Fibroblast of skin of left quadriceps (primary cell): ENCODE measurements at places on chromosomes 4 and X.
A peak's percentile ranks its signal among the peaks of the same experiment; 100 is the strongest.

DNA sequence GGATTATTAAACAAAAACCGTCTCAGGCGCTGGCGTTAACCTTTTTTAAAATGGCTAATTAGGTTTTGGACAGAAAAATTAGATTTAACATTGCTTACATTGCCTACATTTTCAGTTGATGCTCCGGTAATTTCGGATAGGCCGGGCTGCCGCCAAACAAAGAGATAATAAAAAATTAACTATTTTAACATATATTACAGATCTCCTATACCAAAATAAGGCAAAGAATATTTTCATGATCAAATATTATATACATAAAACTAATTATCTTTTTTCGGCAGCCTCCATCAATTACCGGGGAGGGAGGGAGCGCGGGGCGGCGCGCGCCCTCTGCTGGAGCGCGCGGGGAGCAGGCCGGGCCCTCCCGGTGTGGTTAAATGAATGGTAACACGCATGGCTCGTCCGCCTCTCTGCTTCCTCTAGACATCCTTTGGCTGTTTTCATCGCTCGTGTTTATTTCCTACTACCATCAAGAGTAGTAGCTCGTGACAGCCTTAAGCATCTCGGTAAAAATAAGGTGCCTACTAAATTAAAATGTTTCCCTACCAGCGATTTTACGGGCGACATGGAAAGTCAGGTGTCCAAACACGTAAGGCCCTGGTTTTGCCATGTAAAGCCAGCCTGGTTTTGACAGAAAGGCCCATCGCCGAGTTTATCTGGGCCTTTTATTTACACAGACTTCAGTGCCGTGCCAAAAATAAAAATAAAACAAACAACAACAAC, 52.4 kb upstream of the TMEM33 start:
- no peak for DNase-seq

DNA sequence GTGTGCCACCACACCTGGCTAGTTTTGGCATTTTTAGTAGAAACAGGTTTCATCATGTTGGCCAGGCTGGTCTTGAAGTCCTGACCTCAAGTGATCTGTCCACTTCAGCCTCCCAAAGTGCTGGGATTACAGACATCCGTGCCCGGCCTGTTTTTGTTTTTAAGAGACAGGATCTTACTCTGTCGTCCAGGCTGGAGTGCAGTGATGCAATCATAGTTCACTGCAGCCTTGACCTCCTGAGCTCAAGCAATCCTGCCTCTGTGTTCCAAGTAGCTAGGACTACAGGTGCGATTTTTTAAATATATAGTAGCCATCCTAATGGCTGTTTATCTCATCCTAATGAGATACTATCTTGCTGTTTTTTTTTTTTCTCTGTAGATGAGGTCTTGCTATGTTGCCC, 47.6 kb downstream of the RNF212 start:
- DNase-seq = no peak

DNA sequence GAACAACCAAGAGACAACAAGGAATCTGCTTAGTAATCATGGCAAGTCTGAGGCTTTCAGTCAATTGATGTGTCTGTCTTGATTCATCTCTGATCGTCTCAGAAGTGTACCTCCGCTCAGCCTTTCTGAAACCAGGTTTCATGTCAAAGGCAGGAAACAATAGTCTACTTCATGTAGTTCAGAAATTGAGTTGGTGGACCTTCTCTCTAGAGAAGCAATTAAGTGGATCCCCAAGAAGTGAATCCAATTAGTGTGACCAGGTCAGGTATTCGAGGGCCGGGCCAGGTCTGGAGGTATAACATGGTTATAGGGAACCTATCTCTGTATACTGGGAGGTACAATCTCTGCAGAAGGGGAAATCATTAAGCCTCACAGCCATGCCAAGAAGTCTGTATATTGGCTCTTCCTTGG, 32.0 kb downstream of the DAPP1 start:
- DNase-seq = no peak

- peak; percentile 67 for DNase-seq
Observed at GRCh38 chr4:168153596-168154440, 61.5 kb downstream of the ANXA10 start.

DNA sequence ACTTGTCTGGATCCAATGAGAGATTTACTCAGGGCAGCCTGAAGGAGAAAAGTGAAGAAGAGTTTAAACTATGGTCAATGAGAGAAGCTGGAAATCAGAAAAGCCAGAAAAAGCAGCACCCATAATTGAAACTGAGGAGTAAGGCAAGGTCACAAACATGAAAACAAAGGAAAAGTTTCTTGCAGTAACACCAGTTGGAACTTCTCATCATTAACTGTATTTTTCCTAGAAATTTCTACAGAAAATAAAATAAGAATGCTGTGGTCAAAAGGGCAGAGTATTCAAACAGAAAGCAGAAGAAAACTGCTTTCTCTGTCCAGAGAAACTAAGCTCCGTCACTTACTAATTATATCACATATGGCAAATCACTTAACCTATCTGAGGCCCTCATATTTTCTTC, 102.2 kb downstream of the OR13H1 start:
- DNase-seq = no peak

GRCh38 chr4:1927675-1928074, 56.5 kb downstream of the NSD2 start:
- peak; percentile 25 for DNase-seq

DNA sequence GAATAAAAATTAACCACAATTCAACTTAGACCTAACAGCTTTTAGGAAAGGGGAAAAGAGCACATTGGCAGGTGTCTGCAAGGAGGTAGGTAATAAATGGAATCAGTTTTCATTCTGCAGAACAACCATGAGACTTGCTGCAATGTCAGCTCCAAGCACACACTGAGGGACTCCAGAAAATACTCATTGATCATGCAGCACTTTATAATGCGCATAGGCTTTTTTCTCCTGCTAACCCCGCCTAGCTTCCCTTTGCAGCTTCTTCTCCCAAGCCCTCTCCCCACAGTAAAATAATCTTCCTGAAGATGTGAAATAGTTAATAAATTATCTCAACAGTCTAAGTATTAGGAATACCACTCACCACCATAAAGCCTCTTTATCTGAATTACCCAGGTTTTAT, 36.9 kb downstream of the ANKRD17 start:
- no peak for DNase-seq

GRCh38 chr4:47733302-47734175, 104.3 kb downstream of the CORIN start:
- no peak for DNase-seq

DNA sequence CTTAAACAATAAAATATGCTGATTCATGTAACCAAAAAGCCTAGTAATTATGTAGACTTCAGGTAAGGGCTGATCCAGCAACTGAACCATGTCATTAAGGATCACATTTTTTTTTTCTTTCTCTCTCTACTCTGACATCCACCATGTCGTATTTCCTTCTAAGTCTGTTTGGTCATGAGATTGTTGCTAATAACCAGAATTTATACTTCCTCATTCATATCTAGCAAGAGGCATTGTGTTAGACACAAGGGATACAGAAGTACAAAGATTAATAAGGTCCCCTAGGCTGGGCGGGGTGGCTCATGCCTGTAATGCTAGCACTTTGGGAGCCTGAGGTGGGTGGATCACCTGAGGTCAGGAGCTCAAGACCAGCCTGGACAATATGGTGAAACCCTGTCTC, 24.1 kb downstream of the PHEX start:
- no peak for DNase-seq

GRCh38 chrX:120476714-120477113, 7.6 kb upstream of the LAMP2 start:
- no peak for DNase-seq

DNA sequence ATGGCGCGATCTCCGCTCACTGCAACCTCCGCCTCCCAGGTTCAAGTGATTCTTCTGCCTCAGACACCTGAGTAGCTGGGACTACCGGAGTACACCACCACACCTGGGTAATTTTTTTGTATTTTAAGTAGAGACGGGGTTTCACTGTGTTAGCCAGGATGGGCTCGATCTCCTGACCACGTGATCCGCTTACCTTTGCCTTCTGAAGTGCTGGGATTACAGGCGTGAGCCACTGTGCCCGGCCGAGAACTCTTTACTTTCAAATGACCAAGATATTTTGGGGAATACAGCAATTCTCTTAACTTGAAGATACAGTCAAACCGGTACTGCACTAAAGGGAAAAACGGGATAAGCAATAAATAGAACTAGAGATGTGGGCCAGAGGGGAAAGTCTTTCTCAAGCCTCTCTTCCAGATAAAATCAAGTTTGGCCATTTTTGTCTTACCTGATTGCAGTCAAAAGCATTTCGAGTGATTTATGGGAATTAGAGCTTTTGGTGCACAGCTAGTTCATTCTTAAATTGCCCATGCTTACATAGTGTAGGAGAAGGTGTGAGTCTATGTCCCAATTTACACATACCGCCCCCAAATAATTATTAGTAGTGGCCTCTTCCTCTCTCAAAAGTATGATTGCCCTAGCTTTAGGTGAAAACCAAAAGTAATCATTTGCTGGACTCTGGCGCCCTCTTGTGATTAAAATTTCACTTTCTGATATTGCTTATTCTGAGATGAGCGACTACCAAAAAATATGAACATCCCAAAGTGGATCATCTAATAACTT, 53.2 kb upstream of the ABCG2 start:
- peak; percentile 12 for DNase-seq

DNA sequence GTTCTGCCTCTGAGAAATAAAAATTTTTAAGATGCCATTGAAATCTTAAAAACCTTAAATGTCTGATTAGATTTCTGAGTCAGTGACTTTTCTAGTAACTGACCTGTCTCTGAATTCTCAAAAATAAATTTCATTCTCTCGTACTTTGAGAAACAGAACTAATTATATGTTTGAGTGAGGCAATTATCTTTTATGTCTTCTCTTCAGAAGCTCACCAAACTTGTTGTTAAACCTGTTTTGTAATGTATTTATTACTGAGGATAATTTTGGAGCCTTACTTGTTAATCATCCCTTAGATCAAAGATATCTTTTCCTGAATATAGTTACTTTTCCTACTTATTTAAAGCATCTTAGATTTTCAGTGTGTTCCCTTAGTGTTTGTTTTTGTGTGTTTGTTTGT, 64.5 kb upstream of the MMAA start:
- DNase-seq = no peak
